ENCODE measurements at places on chromosomes 4 and X.

DNA sequence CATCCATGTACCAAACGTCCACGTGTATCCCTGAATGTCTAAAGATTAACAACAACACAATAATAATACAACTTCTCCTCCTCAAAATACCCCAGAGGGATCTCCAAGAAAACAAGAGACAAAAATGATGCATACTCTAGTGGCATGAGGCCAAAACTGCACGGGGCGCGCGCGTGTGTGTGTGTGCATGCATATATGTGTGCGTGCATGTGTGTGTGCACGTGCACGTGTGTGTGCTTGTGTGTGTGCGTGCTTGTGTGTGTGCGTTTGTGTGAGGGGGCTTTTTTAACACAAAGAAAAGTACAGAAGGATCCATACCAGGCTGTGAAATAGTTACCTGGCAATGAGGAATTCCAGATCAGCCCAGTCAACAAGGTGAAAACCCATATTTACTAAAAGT lies 48.5 kb downstream of the PRKX start:
- DNase-seq: no peak

- no peak for DNase-seq
These were observed 66.6 kb downstream of the TRMT44 start for GRCh38 chr4:8507196-8507570.

DNA sequence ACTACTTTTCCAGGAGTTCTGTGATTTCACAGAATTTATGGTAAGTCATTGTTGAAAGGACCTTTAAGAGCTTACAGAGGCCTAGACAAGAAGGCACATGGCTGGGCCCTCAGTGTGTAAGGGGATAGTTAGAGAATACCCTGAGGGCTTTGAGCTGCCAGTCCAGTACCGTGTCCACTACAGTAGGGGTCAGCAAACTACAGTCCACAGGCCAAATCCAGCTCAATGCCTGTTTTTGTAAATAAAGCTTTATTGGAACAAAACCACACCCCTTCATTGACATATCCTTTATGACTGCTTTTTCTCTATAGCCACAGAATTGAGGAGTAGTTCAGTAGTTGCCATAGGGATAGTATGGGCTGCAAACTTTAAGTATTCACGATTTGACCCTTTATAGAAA lies 176.2 kb downstream of the MID1 start:
- DNase-seq: no peak

GRCh38 chr4:158042591-158043030 lies 130.2 kb downstream of the GASK1B start:
- DNase-seq: peak; percentile 71

GRCh38 chr4:100188829-100189228 lies 1.4 kb downstream of the DDIT4L start:
- DNase-seq: no peak

GRCh38 chr4:1365271-1366178 lies 18.5 kb downstream of the UVSSA start:
- DNase-seq: no peak

DNA sequence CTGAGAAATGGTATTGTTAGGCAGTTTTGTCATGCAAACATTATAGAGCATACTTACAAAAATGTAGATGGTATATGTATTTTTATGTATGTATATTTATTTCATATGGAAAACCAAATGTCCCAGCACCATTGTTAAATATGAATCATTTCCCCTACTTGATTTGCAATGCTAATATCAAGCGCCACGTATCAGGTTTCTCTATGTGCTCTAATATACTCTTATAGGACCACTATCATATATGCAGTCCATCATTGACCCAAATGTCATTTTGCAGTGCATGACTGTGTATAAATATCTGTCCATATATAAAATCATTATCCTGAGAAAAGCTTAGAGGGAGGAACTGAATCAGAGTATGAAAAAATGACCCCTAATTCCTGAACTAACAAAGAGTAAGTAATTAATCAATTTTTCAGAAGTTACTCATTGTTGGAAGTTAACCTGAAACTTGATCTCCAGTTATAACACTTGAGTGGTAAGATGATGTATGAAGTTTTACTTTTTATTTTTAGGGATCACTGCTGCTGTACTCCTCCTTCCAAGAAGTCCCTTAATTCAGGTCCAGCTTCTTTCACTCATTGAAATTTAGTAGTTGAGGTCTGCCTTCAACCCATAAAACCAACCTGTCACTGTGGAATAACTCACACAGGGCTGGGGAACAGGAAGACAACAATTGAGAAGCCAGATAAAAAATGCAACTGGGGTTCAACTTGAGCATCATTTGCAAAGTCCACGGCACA lies 134.8 kb upstream of the LDB2 start:
- DNase-seq: no peak

DNA sequence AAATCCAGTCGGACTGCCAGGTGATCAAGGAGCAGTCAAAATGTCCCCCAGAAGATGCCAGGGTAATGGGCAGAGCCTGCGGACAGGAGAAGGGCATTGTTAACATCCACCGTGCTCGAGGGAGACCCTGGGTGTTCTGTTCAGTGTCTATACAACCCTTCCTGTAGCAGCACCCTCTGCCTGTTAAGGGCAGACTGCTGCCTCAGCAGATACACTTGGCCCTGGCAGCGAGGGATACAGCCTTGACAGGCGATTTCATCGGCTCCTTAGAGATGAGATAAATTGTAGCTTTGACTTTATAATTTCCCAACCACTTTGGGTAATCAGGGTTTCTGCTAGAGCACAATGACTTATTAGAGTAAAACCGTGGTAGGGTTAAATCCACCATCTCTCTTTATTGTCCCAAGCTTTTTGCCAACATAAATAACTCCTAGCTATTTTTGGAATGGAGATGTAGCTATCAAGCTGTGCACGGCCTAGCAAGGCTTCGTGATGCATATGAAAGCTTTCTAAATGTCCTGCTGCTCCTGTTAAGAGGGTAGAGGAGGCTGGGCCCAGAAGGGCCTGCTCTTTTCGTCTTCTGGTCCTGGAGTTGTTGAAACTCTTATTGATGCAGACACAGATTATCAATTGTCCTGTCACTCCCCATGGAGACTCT lies 195.9 kb downstream of the CPEB2 start:
- no peak for DNase-seq

DNA sequence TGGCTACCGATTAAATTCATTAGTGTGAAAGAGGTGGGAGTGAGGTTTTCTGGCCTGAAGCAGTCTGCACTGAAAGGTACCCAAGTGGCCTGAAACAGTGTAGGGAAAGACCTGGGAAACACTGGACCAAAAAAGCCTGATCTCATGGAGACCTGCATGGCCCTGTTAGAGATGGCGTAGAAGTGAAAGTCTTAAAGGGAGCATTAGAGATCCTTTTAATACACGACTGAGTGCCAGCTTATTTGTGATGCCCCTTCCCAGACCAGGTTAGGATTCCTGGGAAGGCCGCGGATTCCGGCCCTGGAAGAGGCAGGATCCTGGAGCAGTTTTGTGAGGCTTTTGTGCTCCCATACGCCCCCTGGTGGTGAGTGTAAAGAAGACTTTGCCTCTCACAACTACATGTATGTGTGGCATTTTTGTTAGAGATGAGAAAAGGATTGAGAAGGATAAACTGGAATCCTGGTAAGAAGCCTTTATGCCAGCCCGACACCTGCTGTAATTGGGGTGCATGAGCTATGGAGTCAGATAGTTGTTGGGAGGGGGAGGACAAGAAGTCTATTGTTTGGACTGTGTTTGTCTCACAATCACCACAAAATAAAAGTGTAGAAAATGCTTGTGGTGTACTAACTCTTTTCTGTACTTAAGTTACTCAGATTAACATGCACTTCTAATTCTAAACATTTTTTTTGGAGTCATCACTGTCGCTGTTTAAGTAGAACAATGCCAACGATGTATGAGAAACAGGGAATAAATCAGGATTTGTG lies 54.0 kb downstream of the JADE1 start:
- DNase-seq: peak; percentile 60

DNA sequence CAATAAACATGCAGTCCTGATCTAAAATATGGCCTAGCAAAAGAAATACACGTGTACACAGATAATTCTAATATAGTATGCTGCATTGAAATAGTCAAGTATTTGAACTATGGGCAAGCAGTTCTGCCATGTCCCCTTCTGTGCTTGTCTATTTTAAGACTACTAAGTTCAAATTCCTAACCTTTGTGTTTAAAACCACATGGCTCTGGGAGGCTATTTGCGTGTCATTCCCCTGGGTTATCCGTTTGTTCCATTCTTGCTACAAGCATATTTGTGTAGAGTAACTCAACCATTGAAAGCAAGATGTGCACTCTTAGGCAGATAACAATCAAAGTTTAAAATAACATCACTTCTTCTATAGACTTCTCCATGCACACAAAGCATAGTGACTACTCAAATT lies 25.4 kb upstream of the TBC1D1 start:
- DNase-seq: no peak

GRCh38 chrX:40016749-40017148 lies 81.0 kb downstream of the BCOR start:
- no peak for DNase-seq

- DNase-seq: no peak
These were observed 124.4 kb downstream of the KDM6A start for GRCh38 chrX:44997282-44997812.

DNA sequence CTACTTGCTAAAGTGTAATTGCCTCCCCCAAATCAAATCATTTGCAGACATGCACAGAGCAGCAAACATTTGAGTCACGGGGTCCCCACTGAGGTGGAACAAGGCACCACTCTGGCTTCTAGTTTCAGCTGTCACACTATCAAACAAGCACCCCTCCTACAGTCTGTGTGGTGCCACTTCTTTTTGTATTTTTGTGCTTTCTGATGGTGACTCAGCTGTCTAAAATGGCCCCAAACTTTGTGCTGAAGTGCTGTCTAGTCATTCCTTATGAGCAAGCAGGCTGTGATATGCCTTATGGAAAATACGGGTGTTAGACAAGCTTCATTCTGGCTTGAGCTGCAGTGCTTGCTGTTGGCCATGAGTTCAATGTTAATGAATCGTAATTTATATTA lies 15.4 kb downstream of the IGFBP7 start:
- DNase-seq: no peak

- no peak for DNase-seq
These were observed 49.5 kb upstream of the SETD7 start for GRCh38 chr4:139605516-139605915.

- DNase-seq: no peak
These were observed 97.8 kb upstream of the ATOH1 start for GRCh38 chr4:93730760-93731159.

- no peak for DNase-seq
These were observed 249.6 kb downstream of the COL25A1 start for GRCh38 chr4:109052821-109053220.

DNA sequence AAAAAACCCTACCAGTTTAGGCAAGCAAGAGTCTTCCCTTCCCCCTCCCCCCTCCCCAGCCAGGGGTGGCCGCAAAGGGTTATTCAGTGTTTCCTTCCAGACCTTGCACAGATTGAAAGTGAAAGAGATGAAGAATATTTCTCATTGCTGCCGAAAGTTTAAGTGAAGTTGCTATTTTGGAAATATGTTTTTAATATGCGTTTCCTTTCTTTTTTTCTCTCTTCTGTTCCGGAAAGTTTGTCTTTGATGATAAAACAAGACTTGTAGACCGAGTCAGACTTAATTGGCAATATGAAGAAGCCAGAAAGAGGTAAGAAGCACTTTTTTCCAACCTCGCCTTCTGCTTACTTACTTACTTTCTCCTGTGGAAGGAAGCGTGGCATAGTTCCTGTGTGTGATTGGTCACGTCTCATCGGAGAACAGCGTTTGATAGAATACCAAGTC lies 58.5 kb upstream of the CLCN4 start:
- no peak for DNase-seq

DNA sequence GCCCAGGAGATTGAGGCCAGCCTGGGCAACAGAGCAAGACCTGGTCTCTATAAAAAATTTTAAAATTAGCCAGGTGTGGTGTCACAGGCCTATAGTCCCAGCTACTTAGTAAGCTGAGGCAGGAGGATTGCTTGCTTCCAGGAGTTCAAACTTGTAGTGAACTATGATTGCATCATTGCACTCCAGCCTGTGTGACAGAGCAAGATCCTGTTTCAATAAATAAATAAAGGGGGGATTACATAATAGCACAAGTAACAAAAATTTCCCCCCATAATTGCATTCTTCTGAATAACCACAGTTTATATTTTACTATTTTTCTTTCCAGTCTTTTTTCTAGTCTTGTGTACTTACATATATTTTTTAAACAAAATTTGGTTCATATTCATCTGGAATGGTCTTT lies 135.6 kb downstream of the CHIC2 start:
- DNase-seq: no peak

DNA sequence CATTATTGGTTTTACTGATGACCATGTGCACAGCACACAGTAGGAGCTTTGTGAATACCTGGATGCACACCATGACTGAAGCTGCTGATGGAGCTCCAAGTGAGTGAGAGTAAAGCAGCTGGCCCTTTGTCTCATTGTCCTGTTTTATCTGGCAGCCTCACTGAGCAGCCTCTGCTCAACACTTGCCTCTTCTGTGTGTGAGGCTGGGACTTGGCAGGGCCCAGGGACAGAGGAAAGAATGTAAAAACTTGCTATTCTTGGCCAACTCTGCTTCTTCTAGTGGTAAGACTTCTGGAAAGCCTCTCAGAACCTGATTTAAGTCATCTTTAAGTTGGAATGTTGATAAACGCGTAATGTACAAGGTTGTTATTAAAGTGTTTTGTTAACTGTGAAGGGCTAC lies 61.4 kb downstream of the BEX1 start:
- DNase-seq: no peak

GRCh38 chrX:32985544-32985943 lies 225.8 kb downstream of the DMD start:
- no peak for DNase-seq

- DNase-seq: no peak
These were observed 14.0 kb upstream of the PAQR3 start for GRCh38 chr4:78953231-78953630.

DNA sequence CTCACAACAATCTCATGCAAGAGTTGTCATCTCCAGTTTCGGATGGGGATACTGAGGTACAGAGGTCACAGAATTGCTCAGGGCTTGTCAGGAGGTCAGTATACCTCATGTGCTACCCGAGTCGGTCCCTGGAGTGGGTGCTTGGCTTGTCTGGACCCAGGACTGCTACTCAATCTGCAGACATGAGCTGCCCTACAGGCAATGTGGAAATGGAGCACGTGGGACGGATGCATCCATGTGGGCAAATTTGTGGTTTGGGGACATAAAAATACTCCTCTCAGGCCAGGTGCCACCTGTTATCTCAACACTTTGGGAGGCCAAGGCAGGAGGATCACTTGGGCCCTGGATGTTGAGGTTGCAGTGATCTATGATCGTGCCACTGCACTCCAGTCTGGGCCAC lies 15.8 kb downstream of the USP11 start:
- DNase-seq: no peak

- DNase-seq: peak; percentile 29
These were observed 143.0 kb downstream of the STIM2 start for GRCh38 chr4:27003642-27004113.

- DNase-seq: no peak
These were observed 2385.0 kb upstream of the TENM3 start for GRCh38 chr4:179858221-179858620.

GRCh38 chr4:108831886-108832285 lies 69.0 kb upstream of the ETNPPL start:
- DNase-seq: no peak

DNA sequence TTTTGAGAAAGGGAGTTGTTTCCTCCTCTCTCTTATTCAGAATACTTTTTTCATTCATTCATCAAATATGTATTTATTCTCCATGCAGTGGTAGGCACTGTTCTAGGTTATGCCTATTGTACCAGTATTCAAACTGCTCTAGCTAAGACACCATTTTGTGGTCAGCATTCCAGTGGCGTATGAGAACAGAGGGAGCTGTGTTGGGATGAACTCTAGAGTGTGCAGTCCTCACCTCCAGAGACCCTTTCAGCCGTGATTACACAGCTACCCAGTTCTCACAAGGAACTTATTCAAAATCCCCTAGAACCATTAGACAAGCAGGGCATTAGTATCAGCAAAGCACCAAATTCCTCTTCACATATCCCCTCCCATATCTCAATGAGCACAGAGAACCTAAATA lies 4.2 kb downstream of the TLR1 start:
- no peak for DNase-seq

All from fibroblast of skin of left quadriceps (primary cell).